Fibroblast of skin of right biceps (primary cell): ENCODE measurements at places on chromosomes 6 and 20.

DNA sequence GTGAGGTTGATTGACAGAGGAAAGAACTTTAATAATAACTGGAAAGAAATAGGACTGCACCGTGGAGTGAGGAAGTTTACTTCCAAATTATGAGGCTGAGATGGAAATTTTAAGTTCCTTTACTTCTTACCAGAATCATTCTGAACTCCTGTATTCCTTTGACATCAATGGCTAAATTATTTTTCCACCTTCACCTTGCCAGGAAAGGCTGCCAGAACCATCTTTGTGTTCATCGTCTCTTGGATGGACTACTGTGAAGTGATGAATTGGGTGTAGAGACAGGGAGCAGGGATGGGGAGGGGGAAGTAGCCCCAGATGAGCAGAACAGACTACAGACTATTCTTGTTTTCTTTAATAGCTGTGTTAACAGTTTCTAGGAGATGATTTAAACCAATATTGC is 102.1 kb upstream of the CEP162 start:
- DNase-seq, result no peak

DNA sequence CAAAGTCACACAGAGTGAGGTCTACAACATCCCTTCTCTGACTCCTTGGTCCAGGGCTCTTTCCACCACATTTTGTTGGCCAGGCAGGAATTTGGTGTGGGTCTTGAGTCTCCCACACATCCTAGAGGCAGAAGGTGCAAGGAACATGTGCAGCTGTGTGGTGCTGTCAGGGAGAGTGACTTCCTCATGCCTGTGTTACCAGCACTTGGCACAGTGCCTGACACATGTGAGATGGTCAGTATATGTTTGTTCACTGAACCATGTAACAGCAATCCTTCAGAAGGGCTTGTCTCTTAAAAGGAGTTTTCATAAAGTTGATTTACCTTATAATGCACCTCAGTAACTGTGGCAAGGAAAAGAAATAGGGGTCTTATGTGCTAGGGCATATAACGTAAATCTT is 168.5 kb downstream of the CDC5L start:
- no peak for DNase-seq

GRCh38 chr6:27547157-27548075 is 74.5 kb upstream of the ZNF184 start:
- DNase-seq, result peak; percentile 77

- DNase-seq, result no peak
Observed at GRCh38 chr6:53822401-53823125, 27.8 kb downstream of the LRRC1 start.
